ENCODE measurements at places on chromosomes 11 and 22.

- DNase-seq, result no peak
Observed at GRCh38 chr22:32127904-32128303, 31.2 kb downstream of the C22orf42 start.

- no peak for DNase-seq
Observed at GRCh38 chr11:121394785-121395184, 57.3 kb upstream of the SORL1 start.

- DNase-seq, result no peak
Observed at GRCh38 chr11:104522650-104523049, 358.7 kb upstream of the PDGFD start.

DNA sequence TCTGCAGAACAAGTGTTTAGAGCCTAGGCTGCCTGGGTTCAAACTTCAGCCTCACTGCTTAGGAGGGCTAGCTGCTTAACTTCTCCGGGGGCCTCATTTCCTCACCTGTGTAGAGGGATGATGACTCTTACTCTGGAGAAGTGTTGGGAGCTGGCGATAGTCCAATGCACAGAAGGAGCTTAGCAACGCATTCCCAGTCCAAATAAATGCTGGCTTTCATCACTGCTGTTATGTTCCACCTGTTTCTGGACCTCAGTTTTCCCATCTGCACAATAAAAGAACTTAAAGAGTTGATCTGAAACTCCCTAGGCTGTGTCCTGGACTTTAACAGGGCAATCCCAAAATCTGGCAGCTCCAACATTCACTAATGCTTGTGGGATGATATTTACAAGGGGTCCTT, 337.8 kb downstream of the MIAT start:
- DNase-seq, result no peak

DNA sequence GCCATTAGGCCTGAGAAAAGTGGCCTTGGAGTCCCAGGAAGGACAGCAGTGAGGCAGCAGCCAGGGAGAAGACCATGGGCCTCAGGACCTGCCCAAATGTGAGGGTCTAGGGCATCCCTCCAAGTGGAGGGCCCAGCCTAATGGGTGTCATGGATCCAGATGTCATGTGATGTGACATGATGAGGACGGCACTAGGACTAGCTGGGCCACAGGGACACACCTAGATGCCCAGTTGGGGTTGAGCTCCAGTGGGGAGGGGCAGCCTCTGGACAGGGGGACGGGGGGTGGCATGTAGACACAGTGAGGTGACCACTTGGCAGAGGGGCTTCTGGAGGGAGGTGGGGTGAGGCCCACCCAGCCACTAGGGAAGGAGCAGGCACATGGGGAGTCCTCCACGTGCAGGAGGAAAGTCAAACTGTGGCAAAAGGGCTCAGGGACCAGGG, 5.4 kb downstream of the SCARF2 start:
- no peak for DNase-seq

DNA sequence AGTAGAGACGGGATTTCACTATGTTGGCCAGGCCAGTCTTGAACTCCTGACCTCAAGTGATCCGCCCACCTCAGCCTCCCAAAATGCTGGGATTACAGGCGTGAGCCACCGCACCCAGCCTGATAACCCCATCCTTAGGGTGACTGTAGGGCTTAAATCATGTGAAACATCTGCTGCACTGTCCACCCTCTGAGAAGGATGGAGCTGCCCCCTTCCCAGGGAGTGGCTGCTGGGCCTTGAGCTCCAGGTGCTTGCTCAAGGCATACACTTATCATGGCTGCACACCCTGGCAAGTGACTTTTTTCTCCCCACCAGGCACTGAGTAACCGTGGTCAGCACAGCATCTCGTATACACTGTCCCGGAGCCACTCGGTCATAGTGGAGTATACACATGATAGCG, 5.3 kb downstream of the PELI3 start:
- DNase-seq, result no peak

GRCh38 chr11:100667449-100667848, 19.6 kb upstream of the ARHGAP42 start:
- no peak for DNase-seq

DNA sequence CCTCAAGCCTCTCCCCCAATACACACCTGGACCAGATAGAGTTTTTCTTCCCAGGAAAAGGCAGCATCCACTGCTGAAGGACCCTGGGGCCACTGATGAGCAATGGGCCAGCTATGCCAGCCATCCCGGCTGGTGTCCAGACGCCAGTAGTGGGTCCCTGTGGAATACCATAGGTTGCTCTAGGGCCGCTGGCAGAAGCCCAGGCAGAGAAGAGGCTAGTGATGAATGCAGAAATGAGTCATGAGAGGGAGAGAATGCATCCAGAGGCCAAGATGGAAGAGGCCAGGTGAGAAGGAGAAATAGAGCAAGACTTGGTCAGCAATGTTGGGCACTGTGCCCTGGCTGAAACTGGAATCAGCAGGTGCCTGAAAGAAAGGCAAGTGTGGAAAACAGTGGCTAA, 8.9 kb downstream of the HPX start:
- DNase-seq, result peak; percentile 97
